ENCODE measurements at places on chromosomes 3 and 15. TPM values are rescaled to one million over a fixed set of nuclear protein-coding genes. Genes with fewer than 3 reads are reported as not detected.

POTEB gene
- total RNA-seq: not detected

MFN1 gene
- 36.1 TPM for total RNA-seq

LIPC gene
- total RNA-seq: 0.27 TPM

LDHAL6B gene
- total RNA-seq: not detected

GTF2A2 gene
- total RNA-seq: 220 TPM

COLQ gene
- total RNA-seq: not detected

TGM5 gene
- not detected for total RNA-seq

GALNT15 gene
- not detected for total RNA-seq

CFAP100 gene
- total RNA-seq: not detected

CPLX3 gene
- total RNA-seq: not detected

PCSK6 gene
- total RNA-seq: 17.6 TPM

GRCh38 chr3:123015596-123015995, 12.0 kb downstream of the SEMA5B start:
- no peak for DNase-seq

- DNase-seq: no peak
These were observed 65.1 kb upstream of the MBNL1 start for GRCh38 chr3:152203652-152204051.

DNA sequence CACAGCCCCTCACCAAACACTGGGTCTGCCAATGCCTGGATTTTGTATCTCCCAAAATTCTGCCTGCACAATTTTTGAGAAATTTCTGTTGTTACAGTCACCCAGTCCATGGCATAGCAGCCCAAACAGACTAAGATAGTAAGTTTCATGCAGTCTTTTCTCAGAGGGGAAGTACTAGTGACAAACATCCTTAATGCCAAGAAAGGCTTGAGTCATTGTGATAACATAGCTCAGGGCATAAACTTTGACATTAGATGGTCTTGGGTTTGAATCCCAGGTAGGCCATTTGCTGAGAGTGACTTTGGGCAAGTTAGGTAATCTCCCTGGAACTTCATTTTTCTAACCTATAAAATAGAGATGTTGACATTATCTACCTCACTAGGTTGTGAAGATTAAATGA, 36.1 kb upstream of the PFN2 start:
- DNase-seq: no peak

- DNase-seq: no peak
These were observed 37.9 kb downstream of the NTRK3 start for GRCh38 chr15:88218557-88219221.

DNA sequence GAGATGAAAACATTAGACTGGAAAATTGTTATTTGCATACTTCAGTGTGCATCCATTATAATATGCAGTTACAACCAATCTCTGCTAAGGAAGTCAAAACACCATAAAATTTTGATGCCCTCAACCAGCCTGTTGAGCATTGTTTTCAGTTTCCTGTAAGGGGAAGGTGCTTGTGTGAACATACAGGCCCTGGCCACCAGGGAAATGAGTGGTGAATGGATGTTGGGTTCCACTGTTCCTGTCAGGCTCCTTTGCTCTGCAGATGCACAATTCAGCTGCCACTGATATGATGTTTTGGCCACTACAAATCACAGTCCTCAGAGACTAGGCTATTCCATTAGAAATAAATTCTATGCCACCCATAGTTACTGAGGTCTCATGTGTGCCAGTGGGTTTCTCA, 184.6 kb downstream of the SYNPR start:
- no peak for DNase-seq

GRCh38 chr3:140736863-140737460, 59.1 kb downstream of the TRIM42 start:
- peak; percentile 33 for DNase-seq

DNA sequence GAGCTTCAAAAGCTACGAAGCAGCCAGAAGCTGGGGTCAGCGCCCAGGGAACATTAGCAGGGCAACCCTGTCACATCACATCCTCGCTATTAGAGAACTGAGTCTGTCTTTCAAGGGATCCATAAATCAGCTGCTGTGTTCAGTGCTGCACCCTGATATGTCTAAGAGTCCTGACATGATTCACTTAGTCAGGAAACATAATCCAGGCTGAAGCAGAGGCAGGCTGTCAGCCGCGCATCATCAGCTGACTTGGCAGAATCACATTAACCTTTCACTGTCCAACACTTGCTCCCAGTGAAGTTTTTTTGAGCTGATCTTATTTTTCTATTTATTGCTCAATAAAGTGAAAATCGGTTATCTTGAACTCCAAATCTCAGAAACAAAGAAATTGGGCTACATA, 23.5 kb downstream of the MYH15 start:
- no peak for DNase-seq

- no peak for DNase-seq
These were observed 198.5 kb downstream of the FOXP1 start for GRCh38 chr3:71384837-71385716.

DNA sequence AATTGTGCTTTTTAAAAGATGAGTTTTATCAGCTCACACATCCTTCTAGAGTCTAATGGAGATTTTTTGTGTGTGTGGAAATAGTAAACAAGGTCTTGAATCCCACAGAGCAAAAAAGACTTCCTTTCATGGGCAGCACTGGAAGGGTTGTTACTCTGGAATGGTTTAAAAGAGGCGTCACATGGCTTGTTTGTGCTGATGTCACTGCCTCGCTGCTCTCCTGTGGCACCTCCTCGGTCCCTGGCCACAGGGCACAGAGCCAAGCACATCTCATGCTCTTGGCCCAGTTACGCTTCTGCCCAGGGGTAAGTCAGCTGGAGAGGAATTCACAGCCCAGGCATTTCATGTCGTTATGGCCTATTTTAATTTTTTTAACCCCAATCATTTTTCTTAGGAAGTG, 53.2 kb downstream of the PGPEP1L start:
- DNase-seq: no peak

GRCh38 chr3:187735837-187736236, 9.4 kb downstream of the BCL6 start:
- no peak for DNase-seq

DNA sequence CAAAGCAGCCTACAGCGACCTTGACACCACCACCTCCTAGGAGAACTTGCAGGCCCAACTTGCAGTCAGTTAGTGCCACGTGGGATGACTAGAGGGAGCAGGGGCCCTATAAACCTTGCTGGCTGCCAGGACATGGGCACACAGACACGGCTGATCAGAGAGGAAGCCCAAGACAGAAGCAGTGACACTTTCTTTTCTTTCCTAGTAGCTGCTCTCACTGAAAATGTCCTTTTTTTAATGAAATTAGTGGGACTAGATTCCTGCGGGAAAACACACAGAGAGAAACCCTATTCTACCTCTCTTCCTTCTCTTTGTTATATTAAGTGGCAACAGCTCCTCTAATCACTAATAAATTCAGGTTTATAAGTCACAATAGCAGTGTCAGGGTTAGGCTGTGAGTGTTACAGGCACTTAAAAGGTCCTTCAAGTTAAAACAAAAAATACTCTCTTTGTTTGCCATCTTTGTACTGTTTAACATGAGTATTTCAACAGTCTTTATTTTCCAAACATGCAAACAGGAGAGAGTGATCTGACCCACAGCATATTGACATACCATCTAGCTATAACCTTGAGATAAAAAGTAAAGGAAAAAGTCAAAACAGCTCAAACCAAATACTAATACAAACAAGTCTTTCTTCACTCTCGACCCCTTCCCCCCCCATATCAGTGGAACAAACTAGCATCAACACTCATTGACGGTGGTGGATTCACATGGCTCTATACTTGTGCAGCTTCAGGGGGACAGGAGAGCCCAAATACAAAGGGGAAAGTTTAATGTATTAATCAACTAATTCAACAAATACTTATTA, 2.1 kb upstream of the TMEM212 start:
- no peak for DNase-seq

DNA sequence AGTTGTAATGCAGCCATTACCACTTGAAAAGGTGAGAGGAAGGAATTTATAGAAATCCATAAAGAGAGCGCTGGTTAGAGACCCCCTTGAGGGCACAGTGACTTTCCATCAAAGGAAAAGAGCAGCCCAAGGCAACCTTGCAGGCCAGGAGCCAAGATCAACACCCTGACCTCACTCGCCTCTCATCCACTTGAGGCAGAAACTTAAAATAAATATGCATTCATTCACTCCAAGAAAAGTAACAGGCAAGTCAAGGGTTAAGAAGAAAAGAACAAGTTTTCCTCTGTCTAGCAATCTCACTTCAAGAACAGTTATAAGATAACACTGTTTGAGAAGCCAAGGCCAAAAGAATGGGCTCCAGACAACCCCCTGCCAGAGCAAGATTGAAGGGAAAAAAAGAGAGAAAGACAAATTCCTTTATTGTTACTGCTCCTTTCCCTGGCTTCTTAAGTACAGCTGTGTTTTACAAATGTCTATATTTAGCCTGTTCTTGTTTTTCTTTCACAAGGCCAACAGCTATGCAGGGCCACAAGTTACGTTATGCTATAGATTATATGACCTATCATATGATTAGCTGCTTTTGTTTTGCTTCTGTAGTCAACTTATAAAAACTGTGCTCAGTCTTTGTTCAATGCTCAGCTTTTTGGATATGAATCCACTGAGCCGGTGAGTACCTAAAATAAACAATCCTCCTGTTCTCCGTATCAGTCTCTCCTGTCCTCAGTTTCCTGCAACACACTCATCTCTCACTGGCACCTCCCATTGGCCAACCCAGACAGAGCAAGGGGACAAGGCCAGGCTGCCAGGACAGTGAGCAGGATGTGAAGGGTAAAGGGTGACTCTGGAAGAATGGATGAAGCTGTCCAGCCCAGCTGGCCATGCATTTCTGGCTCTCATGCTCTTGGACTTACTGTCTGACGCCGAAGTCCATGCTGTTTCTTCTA, 15.8 kb upstream of the SSUH2 start:
- no peak for DNase-seq

DNA sequence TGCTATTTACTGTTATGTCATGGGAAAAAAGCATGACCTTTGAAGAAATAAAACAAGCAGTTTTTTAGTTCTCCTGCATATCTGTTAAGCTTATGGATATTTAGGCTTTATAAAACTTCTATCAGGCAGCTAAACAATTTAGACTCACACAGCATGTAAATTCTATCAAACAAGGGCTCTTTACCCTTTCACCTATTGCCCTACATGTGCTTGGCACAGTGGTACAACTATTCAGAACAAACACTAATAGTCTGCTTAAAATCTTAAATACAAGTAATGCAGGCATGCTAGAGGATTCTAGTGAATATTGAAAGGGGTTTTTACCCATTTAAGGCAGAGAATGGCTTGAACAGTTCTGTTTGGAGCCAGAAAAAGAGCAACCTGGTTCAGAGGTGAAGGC, 23.4 kb upstream of the NANOGP8 start:
- no peak for DNase-seq

GRCh38 chr15:81303244-81304225, 20.4 kb downstream of the STARD5 start:
- no peak for DNase-seq

- no peak for DNase-seq
These were observed 18.3 kb upstream of the GASK1A start for GRCh38 chr3:42960786-42961185.

- no peak for DNase-seq
These were observed 131.6 kb downstream of the LRRK1 start for GRCh38 chr15:101050623-101051290.

DNA sequence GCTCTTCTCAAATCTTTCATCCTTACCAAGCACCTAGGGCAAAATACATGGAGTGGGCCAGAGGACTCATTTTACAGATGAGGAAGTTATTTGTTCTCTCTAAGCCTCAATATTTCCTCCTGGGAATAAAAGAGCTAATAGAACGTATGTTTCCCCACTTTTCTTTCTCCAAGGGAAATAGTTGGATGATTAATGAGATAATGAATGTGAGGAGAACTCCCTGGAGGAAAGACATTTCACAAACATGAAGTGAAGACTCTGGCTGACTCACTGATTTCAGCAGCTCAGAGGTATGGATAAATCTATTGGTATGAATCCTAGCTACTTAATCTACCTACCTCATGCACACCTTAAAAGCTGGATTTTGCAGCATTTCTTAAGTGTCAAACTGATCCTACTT, 98.4 kb downstream of the ECT2 start:
- no peak for DNase-seq

DNA sequence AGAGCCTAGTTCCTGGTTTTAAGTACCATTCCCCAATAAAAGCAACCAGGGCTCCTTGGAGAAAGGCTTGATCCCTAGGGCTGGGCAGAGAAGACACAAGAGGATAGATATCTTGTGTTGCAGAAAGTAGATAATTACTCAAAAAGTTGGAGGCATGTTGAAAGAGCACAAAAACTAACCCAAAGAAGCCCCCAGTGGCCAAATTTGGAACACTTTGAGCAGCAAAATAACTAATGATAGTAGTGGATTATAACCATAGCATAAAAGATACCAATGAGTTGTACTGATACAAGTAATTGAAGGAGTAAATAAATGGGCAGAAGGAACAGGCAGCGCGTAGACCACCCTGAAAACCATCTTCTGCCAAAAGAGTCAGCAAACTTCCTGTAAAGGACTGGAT, 12.0 kb downstream of the EXOSC7 start:
- DNase-seq: peak; percentile 44

- no peak for DNase-seq
These were observed 132.1 kb downstream of the DOCK3 start for GRCh38 chr3:50806806-50807205.

- DNase-seq: peak; percentile 14
These were observed 89.5 kb upstream of the TPM1 start for GRCh38 chr15:62953021-62953420.

- peak; percentile 24 for DNase-seq
These were observed 2.9 kb downstream of the TIMP4 start for GRCh38 chr3:12155828-12156227.

DNA sequence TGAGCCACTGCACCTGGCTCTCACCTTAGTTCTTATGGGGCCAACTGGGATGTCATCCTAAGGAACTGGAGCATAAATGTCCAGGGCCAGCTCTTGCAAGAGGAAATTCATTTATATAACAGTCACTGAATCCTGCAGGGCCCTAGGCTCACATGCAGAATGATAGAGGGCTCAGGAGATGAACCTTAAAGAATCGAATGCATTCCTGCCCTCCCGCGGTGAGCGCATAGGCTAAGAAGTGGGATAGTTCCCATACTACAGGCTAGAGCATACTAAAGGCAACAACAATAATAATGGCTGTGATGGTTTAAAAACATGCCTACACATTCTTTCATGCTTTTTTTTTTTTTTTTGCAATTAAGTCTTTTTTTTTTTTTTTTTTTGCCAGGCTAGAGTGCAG, 17.1 kb upstream of the CSRNP1 start:
- DNase-seq: no peak

- peak; percentile 20 for DNase-seq
These were observed 1.3 kb upstream of the MEF2A start for GRCh38 chr15:99564221-99565048.

DNA sequence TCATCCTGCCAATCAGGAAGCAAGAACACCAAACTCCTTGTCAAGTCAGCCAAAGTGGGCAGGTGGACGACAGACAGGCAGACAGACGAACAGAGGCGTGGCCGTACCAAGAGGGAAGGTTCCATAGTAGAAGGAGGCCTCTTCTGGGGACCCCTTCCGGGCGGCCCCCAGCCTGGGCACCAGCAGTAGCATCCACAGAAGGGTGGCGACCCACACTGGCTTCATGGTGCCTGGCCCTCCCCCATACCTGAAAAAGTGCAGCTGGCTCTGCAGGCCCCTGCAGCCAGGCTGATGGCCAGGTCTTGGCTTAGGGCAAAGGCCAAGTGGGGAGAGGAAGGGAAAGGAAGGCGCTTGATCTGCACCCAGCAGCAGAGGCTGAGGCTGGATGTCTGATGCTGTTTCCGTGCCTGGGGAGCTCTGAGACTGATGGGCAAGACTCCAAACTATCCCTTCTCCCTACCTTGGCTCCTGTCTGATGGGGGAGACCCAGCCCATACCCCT, 607 bp downstream of the LCTL start:
- DNase-seq: no peak

GRCh38 chr3:64437131-64437530, 211.9 kb upstream of the PRICKLE2 start:
- no peak for DNase-seq
